ENCODE measurements at places on chromosomes 4 and X. TPM values are rescaled to one million over a fixed set of nuclear protein-coding genes. Genes with fewer than 3 reads are reported as not detected.

The MAGEA6 gene
- total RNA-seq, result not detected

The AFM gene
- not detected for total RNA-seq

The ANOS1 gene
- 0.12 TPM for total RNA-seq

The SMARCA1 gene
- 53.9 TPM for total RNA-seq

The NXF2 gene
- total RNA-seq, result not detected

The EGFL6 gene
- 0.24 TPM for total RNA-seq

The EXOC1L gene
- not detected for total RNA-seq

The MAB21L2 gene
- 5.4 TPM for total RNA-seq

The NUDT9 gene
- total RNA-seq, result 7.1 TPM

The GYPE gene
- total RNA-seq, result 0.85 TPM

The GAGE12C gene
- not detected for total RNA-seq

The SOWAHD gene
- total RNA-seq, result 0.49 TPM

The C4orf51 gene
- total RNA-seq, result not detected

The SPANXB1 gene
- not detected for total RNA-seq

The SPANXN3 gene
- not detected for total RNA-seq

The EVC2 gene
- total RNA-seq, result 14.2 TPM

The TNIP3 gene
- 1.6 TPM for total RNA-seq

The IL9R gene
- total RNA-seq, result not detected

The PWWP3B gene
- total RNA-seq, result under 0.01 TPM

The KDR gene
- 0.12 TPM for total RNA-seq

The KLB gene
- total RNA-seq, result not detected

The CITED1 gene
- 0.97 TPM for total RNA-seq

The AMOT gene
- total RNA-seq, result 12.0 TPM

The IDUA gene
- 15.8 TPM for total RNA-seq

The CXorf38 gene
- total RNA-seq, result 16.3 TPM

The SAGE1 gene
- not detected for total RNA-seq

The SHISA3 gene
- not detected for total RNA-seq

The TAF1 gene
- 28.2 TPM for total RNA-seq
